ENCODE measurements at places on chromosomes 4 and X.

DNA sequence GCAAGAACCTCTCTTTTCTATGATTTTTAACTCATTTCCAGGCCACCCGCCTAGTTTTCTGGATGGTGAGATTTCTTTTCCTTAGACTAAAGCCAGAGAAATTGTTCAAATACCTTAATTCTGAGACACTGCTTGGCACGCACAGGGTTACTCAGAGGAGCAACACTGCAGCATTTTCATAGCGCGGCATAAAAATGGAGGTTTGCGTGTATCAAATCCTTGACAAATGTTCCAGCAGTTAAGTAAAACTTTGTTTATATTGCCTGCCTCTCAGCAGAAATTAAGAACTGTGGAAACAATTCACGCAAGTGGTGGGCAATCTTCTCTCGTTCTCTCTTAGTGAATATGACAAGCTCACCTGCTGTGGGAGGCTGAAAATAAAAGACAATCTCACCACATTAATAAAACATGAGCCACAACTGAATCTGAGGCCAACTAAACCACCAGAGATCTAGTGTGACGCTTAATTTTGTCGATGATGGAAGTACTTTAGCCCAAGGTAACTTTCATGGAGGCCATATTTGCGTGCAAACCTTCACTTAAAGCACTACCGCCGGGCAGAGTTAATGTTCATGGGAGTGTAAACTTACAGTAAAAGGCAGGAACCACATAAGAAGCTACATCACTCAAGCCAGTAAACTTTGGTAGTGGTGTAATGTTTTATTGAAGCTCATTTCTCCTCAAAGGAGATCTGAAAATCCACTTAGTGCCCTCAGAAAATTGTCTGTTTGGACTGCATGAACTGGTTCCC, 894.8 kb upstream of the EPHA5 start:
- DNase-seq: no peak

DNA sequence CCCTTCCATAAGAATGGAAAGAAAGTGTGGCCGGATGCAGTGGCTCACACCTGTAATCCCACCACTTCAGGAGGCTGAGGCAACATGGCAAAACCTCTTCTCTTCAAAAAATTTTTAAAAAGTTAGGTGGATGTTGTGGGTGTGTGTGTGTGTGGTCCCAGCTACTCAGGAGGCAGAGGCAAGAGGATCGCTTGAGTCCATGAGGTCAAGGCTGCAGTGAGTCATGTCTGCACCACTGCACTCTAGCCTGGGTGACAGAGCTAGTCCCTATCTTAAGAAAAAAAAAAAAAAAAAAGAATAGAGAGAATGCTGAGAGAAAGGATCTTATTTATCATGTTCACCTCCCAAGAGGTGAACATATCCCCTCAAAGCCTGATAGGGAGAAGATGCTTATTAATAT, 492.1 kb upstream of the SMIM31 start:
- no peak for DNase-seq

- DNase-seq: no peak
Observed at GRCh38 chrX:46582966-46583365, 9.4 kb downstream of the CHST7 start.

DNA sequence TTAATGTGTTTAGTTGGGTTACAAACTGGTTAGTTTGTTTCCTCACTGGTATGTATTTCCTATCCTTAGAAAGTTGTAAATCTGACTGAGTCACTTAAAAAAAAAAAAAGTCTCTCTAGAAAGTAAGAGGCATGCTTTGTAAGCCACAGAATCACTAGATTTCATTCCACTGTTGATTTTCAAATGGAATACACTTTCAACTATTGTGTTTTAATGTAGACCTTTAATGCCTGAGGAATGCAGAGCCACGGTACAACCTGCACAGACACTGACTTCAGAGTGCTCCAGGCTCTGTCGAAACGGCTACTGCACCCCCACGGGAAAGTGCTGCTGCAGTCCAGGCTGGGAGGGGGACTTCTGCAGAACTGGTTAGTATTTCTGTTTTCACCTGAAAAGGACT, 88.6 kb downstream of the HHIP start:
- DNase-seq: no peak

GRCh38 chr4:11418610-11419009, 10.1 kb downstream of the HS3ST1 start:
- peak; percentile 7 for DNase-seq

DNA sequence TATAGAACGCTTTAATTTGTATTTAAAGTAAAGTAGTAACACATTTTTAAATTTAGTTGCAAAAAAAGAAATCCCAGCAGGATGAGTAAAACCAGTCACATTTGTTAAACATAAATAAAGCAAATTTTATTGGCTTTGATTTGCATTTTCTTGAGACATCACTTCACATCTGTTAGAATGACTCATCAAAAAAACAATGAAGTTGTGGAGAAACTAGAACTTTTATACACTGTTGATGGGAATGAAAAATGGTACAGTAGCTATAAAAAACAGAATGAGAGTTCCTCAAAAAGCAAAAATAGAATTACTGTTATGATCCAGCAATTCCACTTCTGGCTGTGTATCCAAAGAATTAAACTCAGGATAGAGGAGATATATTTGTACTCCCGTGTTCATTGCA, 454.0 kb upstream of the KLHL4 start:
- DNase-seq: no peak

- DNase-seq: peak; percentile 47
Observed at GRCh38 chr4:109588176-109588575, 28.1 kb downstream of the MCUB start.

DNA sequence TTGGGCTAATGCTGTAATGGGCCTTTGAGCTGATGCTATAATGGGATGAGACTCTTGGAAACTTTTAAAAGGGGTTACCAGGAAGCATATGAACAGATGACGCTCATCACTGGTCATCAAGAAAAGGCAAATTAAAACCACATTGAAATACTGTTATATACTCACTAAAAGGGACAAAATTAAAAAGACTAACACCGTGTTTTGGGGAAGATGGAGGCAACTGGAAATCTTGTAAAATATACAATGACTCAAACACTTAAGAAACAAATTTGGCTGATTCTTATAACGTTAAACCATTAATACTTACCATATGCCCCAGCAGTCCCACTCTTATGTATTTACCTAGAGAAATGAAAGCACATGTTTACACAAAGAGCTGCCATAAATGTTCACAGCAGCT, 207.2 kb upstream of the GPRIN3 start:
- no peak for DNase-seq

Data from stimulated activated CD4-positive, alpha-beta T cell treated with anti-CD3 and anti-CD28 coated beads, Interleukin-4, amount 100 ng/mL, for 4 hours (primary cell).